NCI-H1417 treated with DMSO at 0.1 percent for 48 hours (cell line): ENCODE measurements at places on chromosomes 1 and 21.

DNA sequence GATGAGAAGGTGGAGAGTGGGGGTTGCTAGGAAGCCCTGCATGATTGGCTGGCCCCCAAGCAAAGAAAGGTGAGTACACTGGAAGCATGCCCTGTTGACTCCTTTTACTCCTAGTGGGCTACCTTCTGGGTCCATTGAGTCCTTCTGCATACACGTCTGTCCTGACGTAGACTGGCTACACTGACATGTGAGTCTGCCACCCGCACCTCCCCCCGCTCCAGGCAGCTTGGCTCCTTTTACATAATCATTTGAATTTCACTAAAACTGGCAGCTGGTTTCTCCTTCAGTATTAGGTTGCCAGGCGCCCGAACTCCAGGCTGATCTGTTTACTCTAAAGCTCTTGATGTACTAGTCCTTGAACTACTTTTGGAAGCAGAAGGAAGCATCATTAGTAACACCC is 8.7 kb downstream of the MRPS21 start:
- no peak for DNase-seq

- no peak for DNase-seq
Measured at GRCh38 chr1:153728305-153729066, 636 bp downstream of the INTS3 start.

- no peak for DNase-seq
Measured at GRCh38 chr1:215986401-215986800, 419.3 kb downstream of the KCTD3 start.

- DNase-seq: no peak
Measured at GRCh38 chr1:105087506-105087905, 1337.8 kb downstream of the AMY1C start.

DNA sequence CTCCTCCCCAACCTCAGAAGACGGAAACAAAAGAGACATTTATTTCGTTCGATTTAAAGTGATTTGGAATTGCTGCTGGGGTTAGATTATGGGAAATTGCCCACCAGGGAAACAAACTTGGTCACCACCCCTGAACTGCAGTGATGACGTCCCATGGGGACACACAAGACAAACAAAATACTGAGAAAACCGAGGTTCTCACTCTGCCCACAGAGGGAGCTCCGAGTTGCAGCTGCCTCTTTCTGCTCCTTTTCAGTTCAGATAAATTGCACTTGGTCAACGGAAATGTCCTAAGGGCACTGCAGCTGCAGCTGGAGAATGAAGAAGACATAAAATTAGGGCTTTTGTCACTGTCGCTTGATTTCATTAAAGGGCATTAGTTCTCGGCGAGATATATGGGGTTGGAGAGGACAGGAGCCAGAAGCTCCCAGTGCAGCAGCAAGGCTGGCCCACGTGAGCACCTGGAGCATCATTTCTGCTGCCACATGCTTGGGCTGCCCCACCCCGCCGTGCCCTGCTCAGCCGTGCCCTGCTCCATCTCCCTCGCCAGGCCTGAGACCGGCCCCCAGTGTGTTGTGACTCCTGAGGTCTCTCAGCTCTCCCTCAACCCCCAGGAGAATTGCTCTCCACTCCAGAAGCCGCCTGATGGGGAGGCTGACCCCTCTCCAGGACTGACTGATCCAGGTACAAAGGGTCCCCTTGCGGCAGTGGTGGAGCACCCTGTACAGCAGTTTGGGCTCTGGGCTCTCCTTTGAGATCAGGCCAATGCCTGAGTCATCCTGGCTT is 231.7 kb upstream of the AJAP1 start:
- no peak for DNase-seq

- DNase-seq: no peak
Measured at GRCh38 chr1:168892931-168893330, 163.9 kb upstream of the DPT start.

- DNase-seq: no peak
Measured at GRCh38 chr1:158685085-158685484, 1.4 kb downstream of the SPTA1 start.

DNA sequence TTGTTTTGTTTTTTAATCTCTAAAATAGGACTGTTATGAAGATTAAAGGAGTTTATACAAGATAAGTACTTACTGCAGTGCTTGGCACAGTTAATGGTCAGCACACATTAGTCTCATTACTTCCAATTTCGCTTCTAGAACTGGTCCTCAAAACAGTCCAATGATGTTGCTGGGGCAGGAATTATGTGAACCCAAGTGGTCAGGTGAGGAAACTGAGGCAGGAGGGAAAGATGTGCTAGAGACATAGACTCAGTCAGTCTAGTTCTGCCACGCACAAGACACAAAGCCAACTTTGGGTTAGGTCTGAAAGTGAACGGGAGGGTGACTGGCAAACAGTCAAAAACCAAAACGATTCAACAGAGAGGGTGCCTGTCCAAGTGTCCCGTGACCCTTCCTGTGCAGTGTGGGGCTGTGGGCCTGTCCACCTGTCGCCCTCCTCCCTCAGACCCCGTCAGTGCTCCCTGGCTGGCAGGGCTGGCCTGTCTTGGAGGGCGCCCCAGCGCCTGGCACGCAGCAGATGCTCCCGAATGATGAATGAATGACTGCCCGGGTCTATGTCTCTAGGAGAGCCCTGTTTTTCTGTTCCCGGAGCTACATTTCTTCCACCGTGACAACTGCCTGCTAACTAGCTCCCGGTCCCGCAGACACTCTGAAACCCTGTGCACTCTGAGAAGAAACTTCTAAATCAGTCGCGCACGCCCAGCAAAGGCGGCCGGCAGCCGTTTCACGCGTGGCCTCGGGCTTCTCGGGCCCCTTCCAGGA is 2.4 kb downstream of the LRP8 start:
- DNase-seq: no peak

DNA sequence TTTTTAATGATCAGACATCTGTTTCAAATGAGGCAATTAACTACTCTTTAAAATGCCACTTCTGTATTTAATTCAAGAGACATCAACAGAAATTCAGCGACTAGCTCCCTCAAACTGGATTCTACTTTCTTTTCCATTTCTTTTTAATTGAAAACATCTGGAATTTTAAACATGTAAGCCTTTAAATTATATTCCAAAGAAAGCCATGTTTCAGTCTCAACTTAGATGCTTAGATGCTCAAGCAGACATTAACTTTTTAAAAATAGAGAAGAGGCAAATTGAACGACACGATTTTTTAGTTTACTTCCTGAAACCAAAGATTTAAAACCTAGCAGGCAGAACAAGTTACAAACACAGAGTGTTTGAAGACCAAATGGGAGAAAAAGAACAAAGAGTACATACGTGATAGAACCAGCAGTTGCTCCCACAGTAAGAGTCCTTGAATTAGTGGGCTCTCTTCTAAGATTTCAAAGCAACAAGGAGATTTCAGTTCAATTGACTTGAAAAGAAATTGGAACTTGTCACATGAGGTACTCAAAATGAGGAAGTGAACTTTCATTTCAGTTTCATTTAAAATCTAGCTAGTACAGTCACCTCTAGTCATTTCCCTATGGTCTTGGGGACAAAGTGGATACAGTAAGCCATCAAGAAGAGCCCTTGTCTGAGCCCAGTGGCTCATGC is at the start of gene CTSS:
CTSS (minus strand) TSS at position 483 of the 681 bp plus-strand sequence. CDS start 1,015 bp downstream, outside the sequence.
- DNase-seq: no peak

- no peak for DNase-seq
Measured at GRCh38 chr1:17919525-17920439, 164.6 kb downstream of the ACTL8 start.

DNA sequence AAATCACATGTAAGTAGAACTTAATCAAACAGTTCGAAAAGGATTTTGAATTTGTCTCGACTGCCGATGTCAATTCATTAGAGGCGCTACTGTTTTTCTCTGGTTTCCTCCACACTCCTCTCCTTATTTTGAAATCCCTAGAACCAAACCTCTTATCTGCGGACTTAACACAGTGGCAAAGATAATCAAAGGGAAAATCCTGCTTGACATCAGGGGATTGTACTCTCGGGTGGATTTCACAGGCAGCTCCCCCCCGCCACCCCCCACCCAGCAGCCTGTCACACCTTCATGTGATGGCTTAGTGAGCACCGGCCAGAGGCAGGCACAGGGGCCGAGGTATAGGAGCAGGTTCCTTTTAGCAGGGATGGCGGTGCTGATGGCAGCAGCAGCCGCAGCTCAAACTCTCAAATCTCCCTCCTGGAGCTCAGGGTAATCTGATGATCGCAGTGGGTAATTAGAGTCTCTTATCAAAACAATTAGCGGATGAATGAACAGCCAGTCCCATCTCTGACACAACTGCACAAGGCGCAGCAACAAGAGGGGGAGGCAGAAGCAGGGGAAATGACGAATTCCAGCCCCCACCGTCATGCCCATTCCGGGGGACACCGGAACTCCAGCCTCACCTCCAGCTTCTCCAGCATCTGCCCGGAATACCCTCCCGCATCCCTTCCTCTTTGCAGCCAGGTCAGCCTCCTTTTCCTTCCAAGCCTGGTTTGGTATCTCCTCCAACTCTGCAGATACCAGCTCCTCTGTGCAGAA is 80.3 kb downstream of the SSBP3 start:
- no peak for DNase-seq

DNA sequence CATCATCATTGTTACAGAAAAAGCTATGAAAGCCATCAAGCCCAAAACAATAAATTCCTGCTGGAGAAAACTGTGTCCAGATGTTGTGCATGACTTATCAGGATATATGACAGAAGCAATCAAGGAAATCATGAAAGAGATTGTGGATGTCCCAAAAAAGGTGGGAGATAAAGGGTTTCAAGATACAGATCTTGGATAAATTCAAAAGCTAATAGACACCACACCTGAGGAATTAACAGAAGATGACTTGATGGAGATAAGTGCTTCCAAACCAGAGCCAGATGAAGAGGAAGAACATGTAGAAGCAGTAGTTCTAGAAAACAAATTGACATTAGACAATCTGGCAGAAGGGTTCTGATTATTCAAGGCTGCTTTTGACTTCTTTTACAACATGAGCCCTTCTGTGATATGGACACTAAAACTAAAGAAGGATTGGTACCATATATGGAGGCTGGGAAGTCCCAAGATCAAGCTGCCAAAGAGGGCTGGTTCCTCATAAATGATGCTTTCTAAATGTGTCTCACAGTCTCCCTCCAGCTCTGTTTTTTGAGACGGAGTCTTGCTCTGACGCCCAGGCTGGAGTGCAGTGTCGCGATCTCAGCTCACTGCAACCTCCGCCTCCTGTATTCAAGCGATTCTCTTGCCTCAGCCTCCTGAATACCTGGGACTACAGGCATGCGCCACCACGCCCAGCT is 32.1 kb upstream of the LRIG2 start:
- no peak for DNase-seq

GRCh38 chr1:193629875-193630274 is 443.5 kb upstream of the B3GALT2 start:
- DNase-seq: no peak

DNA sequence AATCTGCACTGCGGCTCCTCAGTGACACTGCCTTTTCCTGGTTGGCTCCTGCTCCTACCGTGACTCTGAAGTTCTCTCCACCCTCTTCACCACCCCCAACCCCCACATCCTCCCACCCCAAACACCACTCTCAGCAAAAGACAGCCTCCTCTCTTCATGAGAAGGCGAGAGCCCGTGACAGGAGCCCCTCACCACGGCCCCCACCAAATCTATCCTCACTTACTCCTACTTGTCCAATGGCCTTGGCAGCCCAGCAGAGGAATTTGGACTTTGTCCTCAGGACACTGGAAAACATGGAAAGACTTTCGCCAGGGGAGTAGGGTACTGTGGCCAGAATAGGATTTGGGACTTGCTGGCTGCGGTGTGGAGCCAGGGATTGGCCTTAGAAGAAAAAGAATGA is 6.9 kb downstream of the TMEM125 start:
- no peak for DNase-seq

DNA sequence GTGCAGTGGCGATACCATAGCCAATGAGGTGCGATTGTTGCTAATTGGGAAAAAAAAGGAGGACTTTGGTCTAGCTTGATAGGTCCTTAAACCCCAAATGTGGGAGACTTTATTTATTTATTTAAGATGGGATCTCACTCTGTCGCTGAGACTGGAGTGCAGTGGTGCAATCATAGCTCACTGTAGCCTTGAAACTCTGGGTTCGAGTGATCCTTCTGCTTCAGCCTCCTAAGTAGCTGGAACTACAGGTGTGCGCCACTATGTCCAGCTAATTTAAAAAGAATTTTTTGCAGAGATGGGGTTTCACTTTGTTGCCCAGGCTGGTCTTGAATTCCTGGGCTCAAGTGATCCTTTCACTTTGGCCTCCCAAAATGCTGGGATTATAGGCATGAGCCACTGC is 24.0 kb upstream of the SRSF10 start:
- DNase-seq: no peak

GRCh38 chr1:67476906-67477305 is 46.7 kb upstream of the SERBP1 start:
- no peak for DNase-seq

- no peak for DNase-seq
Measured at GRCh38 chr21:42165901-42166300, 53.0 kb upstream of the ABCG1 start.

GRCh38 chr1:10302416-10302815 is 92.0 kb downstream of the KIF1B start:
- no peak for DNase-seq
